ENCODE measurements at places on chromosomes 6 and 20.

DNA sequence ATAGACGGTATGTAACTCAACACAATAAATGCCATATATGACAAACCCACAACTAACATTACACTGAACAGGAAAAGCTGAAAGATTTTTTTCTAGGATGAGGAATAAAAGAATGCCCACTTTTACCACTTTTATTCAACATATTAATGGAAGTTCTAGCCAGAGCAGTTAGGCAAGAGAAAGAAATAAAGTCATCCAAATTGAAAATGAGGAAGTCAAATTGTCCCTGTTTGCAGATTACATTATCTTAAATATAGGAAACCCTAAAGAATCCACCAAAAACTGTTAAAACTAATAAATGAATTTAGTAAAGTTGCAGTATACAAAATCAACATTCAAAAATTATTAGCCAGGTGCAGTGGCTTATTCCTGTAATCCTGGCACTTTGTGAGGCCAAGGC, 24.6 kb upstream of the ADGB start:
- DNase-seq = no peak

GRCh38 chr20:2804041-2804828, 3.8 kb upstream of the CPXM1 start:
- DNase-seq = no peak

DNA sequence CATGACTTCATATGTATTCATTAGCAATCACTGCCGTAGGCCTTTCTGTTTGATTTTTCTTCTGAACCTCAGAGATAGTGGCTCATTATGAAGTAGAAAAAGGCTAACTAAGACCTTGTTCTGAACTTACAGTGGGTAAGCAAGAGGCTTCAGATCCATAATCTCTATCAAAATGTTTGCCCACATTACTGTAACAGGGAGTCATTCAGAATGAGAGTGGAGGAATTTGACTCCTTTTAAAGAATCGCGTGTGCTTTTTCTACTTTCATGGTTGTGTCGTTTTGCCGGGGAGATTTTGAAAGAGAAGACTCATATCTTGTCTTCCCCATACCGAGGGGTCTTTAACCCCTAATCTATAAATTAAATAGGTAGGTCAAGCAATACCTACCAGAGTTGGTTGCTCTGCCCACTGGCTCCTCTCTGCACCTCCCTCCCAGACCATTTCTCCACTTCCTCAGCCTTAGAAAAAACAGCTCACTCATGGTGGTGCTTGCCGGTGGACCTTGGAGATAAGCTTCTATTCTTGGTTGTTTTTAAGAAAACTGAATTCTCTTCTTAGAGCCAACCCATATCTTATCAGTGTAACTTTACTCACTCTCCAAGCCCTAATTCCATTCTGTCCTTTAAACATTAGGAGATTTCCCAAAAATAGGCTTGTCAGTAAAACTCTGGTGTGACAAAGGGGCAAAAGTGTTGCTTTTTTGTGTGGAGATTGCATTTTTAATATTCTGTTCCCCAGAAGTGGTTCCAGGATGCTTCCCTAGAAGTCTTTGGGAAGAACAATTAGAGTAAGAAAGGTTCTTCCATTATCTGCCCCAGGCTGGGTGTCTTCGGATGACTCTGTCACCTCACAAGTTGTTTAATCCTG, 56.6 kb downstream of the E2F3 start:
- DNase-seq = no peak

GRCh38 chr6:109498936-109499335, 15.9 kb upstream of the ZBTB24 start:
- DNase-seq = no peak

DNA sequence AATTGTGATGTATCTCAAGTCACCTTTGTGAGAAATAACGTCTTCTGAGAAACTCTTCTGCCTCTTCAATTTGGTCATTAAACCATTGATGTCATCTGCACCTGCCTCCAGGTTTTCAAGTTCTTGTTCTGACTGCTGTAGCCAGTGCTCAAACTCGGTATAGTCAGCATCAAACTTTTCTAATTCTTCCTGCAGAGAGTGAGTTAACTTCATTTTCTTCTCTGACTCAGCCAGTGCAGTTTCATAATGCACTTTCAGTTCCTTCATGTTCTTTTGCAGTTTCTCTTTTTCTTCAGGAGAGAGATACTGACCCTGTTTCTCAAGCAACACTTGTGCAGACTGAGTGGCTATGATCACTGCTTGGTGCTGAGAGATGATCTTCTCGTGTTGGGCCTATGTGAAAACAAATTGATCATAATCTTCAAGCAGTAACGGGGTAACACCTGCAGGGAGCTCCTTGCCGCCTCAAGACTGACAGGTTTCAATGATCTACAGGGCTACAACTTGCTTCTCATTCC, 48.8 kb downstream of the DST start:
- no peak for DNase-seq

DNA sequence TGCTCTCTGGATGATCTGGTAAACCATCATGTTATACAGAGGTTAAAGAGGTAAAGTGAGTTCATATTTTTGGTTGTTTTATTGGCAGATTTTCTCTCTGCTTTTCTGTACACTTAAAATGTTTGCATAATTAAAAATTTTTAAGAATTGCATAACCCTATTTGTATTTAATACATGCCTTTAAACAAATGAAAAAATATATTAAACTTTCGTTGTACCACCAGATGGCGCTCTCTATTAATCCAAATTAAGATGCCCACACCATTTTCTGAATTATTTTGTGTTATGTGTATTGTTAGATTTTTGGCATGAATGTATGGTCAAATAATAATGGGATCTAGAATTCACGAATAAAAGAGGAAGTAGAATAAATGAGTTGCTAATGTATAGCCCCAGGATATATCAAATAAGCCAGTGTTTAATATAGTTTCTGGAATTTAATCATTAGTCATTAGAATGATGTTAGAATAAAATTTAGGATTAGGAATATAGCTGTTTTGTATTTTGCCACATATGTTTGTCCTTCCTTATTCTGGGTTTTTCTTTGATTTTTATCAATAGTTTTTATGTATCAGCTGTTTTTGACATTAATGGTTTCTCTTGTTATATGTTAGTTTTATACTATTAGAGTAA, 38.9 kb downstream of the SMAP1 start:
- no peak for DNase-seq

GRCh38 chr6:33082702-33083101, 6.9 kb downstream of the HLA-DPB1 start:
- no peak for DNase-seq

GRCh38 chr20:47982574-47983360, 197.5 kb upstream of the SULF2 start:
- no peak for DNase-seq

DNA sequence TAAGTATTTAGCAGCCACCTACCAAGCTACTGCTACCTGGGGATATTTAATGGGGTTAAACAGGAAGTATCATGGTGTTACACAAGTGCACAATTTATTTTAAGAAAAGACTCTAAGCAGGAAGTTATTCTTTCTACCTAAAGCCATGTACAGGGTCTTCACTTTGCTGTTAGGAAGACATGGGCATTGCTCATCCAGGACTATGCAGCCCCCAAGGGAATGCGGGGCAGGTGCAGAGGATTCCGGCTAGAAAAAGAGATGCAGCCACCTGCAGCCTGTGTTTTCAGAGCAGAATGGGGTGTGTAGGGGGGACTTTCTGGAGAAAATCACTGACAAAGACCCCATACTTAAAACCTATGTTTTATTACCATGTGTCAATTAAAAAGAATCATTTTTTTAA, 399.1 kb upstream of the NOX3 start:
- no peak for DNase-seq

DNA sequence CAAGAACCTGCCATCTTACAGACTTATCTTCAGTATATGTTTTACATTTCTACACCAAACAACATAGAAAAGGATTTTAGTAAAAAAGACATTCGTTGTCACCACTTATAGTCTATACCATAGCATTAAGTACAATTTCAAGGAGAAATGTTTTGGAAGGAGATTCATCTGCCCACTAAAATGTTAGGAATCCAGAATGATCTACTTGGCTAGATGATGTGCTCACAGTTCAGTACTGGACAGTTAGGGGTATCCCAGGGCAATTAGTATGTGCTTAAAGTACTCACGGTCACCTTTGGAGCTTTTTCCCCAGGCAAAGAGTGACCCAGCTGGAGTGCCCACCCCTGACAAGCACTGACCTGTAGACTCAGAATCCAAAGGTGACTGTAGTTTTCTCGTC, 222.9 kb downstream of the SLC24A3 start:
- no peak for DNase-seq

DNA sequence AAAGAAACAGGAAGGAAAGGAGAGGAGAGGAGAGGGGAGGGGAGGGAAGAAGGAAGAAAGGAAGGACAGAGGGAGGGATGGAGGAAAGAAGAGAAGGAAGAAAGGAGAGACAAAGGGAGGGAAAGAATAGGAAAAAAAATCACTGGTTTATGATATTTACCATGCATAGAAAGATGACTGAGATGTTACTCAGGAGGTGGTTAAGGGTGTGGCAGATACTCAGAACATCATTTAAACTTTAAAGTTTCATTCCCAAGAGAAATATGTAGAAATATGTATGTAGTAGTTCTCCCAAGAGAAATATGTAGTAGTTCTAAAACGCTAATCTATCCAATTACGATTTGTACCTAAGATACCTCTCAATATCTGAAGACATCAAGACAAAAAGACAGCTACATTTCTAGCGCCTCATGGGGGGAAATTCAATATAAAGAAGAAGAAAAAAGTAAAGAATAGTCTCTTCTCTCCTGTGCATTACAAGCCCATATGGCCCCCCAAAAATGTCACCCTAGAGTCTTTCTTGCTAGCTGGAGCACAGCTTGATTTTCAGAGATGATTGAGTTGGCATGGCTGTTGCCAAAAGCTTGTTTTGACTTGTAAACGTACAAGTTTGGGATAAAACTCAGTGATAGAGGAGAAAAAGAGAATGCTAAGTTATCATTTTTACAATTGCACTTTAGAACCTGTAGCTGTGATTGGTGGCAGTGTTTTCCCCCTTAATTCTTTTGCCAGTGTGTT, 539.2 kb downstream of the CDH26 start:
- DNase-seq = no peak

DNA sequence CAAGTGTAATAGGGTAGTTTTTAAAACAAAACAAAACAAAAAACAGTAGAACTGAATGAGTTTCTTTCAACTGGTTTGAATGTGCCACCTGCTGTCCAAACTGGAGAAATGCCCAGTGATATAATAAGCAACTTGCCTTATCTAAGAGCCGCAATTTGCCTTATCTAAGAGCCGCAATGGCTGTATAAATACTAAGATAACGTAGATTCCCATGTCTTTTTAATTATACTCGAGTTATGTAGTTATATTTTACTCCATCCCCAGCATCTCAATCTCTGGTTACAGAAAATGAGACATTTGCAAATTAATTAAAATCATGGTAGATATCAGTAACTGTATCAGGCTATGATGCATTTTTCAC, 67.2 kb downstream of the RPP40 start:
- no peak for DNase-seq

DNA sequence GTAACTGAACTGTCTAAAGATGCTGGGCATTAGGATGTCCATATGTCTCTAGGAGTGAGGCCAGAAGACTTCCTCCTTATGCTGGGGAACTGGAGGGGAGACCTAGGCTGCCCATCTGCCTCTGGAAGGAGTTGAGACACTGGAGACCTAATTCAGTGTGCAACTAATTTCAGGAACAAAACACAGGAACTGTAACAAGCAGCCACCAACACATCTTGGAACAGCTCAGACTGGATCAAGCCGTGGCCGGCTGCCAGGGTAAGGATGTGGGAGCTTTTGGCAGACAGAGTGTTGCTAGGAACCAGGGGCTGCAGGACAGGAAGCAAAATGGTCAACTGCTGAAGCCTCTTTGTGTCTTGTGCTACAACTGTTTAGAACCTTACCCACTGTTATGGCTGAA, 16.4 kb upstream of the MAS1 start:
- DNase-seq = no peak

- DNase-seq = no peak
These were observed 105.3 kb upstream of the KHDRBS2 start for GRCh38 chr6:62391358-62391757.

DNA sequence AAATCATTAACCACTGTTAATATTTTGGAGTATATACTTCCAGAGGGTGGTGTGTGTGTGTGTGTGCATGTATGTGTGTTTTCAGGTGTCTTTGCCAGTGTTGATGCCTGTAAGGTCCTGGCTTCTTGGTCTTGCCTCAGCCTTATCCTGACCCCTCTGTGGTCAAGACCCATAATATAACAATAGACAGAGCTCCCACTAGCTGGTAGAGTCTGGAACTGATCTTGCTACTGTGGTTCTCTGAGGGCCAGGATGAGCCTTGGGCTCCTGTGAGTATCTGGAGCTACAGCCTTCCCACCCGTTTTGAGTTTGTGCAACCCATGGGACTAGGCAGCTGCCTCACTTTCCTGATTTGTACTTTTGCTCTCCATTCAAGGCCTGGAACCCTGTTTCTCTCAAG, 191.0 kb downstream of the IBTK start:
- DNase-seq = no peak

DNA sequence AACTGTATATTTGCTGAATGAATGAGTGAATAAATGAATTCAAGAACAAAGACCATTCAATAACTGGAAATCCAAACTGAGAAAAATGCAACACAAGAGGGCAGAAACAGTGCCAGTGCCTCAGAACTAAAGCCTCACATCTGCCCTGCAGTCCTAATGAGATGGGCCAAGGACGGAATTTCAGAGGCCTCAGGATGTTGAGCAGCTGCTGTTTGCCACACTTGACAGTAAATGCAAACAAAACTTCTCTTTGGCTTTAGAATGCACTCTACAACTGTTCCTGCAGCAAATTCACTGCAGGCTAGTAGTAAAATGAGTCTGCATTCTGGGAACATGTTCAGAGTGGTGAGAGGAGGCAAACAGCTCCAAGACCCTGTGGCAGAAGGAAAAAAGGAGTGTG, 177.6 kb upstream of the LRFN2 start:
- DNase-seq = no peak

DNA sequence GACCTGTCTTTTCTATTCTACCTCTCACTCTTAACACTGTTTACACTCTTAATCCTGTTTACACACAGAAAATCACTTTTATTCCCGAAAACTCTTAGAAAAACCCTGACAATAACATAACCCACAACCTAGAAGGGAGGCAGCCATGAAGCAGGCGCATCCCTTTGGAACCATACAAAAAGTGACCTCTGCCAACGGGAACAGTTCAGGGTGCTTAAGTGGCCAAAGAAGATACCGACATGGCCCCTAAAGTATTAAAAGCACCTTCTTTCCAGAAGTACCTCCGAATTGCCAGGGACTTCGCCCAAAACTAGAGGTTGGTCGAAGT, 490 bp downstream of the MMUT start:
- DNase-seq = no peak

- DNase-seq = no peak
These were observed 156.9 kb upstream of the SOX4 start for GRCh38 chr6:21436625-21437024.

DNA sequence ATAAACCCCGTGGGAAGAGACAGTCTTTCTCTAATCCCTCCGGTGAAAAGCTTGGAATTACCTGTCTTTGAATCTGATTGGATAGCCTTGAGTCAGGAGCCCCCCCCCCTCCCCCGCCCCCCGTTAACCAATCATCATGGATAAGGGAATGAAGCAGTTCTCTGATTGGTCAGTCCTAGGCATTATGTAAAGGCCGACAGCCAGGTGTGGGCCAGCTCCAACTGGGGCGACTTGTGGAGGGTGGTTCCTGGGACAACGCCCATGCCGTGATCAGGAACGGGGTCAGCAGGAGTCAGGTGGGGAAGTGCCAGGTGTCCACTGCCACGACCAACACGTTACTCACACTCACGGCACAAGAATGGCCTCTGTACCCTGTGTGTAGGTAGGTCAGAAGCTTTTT, 406.8 kb upstream of the SULF2 start:
- DNase-seq = no peak

- no peak for DNase-seq
These were observed 187.7 kb upstream of the BMP2 start for GRCh38 chr20:6579824-6580223.

Measured in NCI-H2107 (cell line).